Fibroblast of mammary gland (primary cell): ENCODE measurements at places on chromosomes 5 and 9.
A peak's percentile ranks its signal among the peaks of the same experiment; 100 is the strongest.

- DNase-seq: no peak
Measured at GRCh38 chr5:65981548-65981947, 55.2 kb downstream of the ERBIN start.

DNA sequence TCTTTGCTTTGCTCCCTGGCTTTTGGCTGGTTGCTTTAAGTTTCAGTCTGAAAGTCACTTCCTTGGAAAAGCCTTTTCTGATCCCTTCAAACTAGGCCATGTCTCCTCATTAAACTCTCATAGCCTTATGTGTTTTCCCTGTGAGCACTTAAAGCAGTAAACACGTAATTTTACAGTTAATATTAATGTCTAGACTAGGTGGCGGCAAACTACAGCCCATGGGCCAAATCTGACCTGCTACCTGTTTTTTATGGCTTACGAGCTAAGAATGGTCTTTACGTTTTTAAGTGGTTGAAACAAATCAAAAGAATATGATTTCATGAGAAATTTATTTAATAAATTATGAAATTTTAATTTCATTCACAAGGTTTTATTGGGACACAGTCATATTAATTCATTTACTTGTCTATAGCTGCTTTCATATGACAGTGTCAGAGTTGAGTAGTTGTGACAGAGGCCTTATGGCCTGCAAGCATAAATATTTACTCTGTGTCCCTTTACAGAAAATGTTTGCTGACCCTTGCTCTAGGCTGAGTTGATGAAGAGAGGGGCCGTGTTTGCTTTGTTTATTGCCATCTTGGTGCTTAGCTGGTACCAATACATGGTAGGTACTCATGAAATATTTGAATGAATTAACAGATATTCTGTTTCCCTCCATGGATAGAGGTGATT is 7.4 kb downstream of the SLC44A1 start:
- DNase-seq: no peak

DNA sequence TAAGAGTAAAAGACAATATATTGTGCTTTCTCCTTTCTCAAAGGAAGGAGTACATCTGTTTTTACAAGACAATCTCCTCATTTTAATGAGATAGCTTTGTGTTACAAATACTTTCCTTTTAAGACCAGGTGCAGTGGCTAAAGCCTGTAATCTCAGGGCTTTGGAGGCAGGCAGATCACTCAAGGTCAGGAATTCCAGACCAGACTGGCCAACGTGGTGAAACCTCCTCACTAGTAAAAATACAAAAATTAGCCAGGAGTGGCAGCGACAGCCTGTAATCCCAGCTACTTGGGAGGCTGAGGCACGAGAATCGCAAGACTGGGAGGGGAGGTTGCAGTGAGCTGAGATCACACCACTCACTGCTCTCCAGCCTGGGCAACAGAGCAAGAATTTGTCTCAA is 11.8 kb downstream of the TMEM161B start:
- DNase-seq: no peak

- peak; percentile 66 for DNase-seq
Measured at GRCh38 chr9:128124873-128125579, 2.5 kb downstream of the PTGES2 start.

DNA sequence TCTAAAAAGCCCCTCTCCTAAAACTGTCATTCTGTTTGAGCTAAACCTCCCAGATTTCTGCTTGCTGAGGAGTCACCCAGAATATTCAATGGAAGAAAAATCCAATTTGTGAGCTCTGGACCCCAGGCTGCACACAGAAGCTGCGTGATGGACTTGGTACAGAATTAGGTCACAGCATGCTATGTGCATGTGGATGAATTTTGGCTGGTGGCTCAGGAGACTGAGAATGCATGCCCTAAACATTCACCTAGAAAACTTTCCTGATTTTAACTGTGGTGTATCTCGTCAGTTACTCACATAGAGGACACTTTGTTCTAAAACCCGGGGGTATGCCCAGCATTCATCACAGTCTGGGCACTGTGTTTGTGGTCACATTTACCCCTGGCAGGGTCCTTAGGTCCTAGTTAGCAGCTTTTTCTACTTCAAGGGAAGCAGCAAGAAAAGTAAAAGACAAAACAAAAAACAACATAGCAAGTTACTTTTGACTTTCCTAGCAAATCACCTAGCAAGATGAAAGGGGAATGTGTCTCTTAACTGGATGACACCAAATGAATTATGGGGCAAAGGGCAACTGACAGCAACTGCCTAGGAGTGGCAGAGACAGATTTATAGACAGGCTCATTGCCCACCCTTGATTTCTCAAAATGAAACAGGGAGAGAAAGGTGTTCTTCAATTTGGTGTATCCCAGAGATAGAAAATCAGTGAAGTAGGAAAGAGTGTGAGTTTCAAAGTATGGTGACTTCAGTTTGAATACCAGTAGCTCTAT is 8.3 kb upstream of the SHROOM1 start:
- no peak for DNase-seq

- DNase-seq: no peak
Measured at GRCh38 chr9:122814545-122814944, 13.8 kb downstream of the PDCL start.

DNA sequence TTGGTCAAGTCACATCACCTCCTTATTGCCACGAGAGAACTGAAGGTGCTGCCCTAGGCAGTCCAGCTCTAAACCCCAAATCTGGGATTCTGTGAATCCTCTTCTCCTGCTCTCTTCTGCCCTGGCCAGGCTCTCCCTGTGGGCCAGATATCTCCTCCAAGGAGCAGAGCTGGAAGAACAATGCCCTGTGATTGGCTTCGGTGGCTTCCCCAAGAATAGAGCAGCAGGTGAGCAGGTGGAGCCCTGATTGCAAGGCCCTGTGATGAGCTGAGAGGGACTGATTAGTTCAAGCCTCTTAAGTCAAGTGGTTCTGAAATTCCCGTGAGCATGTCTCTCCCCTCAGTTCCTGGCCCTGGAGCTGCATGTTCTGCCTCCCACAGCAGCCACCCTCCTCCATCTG is 175.3 kb upstream of the BRINP1 start:
- no peak for DNase-seq

GRCh38 chr5:175216991-175217390 is 227.0 kb downstream of the DRD1 start:
- peak; percentile 11 for DNase-seq

GRCh38 chr9:136762915-136763648 is 1.2 kb downstream of the LCN15 start:
- peak; percentile 17 for DNase-seq

GRCh38 chr9:124482431-124483031 is 24.7 kb downstream of the NR5A1 start:
- no peak for DNase-seq

- DNase-seq: no peak
Measured at GRCh38 chr9:137743695-137744094, 124.9 kb downstream of the EHMT1 start.

DNA sequence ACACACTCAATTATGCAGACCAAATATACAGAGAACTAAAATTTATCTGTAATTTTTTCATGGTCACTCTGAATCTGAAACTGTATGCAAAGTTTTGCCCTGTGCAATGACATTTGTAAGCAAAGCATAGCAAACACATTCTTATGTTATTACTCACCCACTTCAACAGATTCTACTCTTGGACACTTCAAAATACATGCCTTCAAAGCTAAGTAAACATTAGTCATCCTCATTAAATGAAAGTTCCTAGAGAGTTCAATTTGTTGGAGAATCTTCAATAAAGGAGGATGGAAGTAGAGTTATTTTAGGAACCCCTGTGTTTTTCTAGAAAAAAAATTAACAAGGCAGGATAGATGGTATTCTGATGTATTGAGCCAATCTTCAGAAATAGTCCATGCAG is 639.7 kb upstream of the C9orf72 start:
- DNase-seq: peak; percentile 62

DNA sequence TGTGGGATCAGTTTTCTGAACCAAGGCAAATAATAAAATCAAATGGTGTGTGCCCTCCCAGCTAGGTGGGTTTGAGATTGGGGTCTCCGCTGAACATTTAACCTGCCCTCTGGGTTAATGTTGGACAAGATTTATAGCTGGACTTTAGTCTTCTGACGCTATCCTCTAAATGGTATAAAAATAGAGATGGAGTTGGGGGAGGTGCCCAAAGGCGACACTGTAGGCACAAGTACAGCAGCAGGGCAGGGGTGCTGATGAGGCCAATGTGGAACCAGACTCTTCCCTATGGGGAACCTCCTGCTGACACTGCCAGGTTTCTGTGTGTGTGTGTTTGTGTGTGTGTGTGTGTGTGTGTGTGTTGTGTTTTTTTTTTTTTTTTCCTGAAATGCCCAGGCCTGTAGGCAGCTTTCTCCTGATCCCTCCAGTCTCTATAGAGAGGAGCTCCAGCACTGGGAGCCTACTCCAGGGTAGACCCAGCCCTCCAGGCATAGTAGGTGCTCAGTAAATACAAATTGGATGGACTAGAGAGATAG is 37.9 kb downstream of the PCDH1 start:
- DNase-seq: no peak

GRCh38 chr9:3500044-3500443 is 25.8 kb downstream of the RFX3 start:
- no peak for DNase-seq

GRCh38 chr9:27183131-27183530 is 74.1 kb downstream of the TEK start:
- no peak for DNase-seq

- DNase-seq: peak; percentile 58
Measured at GRCh38 chr9:112361601-112362000, 18.3 kb upstream of the HSDL2 start.

GRCh38 chr9:134408939-134409737 is 82.9 kb downstream of the RXRA start:
- DNase-seq: no peak

DNA sequence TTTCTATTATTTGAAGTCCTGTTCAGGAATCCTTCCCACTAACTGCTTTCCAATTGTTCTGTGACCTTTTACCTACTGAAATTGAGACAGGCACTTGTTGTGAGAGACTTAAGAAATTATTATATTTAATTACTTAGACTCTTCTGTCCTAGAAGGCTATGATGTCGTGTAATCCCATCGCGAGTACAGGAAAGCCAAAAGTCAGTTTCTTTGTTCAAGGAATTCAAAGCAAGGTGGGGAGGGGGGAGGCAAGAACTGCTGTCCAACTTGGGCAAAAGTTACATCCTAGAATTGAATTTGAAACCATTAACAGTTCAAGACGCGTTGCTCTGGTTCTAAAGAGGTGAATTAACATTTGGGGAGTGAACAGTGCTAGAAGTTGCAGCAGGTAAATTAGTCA is 17.9 kb downstream of the NDUFA8 start:
- DNase-seq: no peak

DNA sequence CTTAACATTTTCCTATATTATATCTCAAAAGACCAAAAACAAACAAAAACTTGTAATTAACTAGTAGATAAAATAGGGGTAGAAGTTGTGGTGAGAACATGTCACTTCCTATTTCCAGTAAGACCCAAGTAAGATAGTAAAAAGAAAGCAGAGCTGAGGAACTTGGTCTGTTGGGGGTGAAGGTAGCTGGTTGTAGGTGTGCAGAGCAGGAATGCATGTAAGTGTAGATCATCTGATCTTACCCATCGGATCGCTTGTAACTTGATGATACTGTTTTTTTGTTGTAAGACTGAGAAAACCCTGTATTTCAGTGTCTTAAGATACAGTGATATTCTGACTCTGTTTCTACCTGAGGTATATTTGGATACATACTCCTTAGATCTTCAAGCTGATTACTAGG is 5.7 kb downstream of the SRP19 start:
- DNase-seq: no peak

GRCh38 chr5:153718713-153719112 is 228.2 kb downstream of the GRIA1 start:
- no peak for DNase-seq

- DNase-seq: peak; percentile 73
Measured at GRCh38 chr5:164027738-164028137, 522.3 kb downstream of the MAT2B start.

GRCh38 chr5:126914801-126915436 is 115.4 kb downstream of the MARCHF3 start:
- no peak for DNase-seq

DNA sequence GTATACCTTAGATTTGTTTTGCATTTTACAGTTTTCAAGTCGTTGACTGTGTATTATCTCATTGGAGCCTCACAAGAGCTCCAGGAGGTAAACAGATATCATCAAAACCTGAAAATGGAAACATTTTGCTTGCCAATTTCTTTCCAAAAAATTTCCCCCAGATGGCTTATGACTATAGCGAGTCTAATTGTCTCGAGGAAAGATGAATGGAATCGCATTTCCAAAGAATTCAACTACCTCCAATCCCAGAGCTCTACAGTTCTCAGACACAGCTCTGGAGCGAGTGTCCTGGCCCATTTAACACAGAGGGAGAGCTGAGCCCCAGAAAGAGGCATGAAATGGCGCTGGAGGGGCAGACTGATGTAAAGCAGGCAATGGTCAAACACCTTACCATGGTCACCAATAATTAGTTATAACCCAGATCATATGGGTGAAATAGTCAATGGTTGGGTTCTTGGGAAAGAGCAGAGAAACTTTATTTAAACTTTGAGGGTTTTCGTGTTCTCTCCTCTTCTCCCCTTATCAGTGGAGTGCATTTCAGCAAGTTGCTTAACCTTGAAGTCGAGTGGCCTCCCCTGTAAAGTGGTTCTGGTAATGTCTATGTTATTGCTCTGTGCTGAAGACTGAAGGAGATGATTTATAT is 168.2 kb downstream of the ZDHHC21 start:
- DNase-seq: no peak

GRCh38 chr9:130963337-130963908 is 24.4 kb upstream of the FIBCD1 start:
- DNase-seq: no peak

GRCh38 chr5:99060306-99061261 is 131.8 kb upstream of the CHD1 start:
- peak; percentile 84 for DNase-seq

DNA sequence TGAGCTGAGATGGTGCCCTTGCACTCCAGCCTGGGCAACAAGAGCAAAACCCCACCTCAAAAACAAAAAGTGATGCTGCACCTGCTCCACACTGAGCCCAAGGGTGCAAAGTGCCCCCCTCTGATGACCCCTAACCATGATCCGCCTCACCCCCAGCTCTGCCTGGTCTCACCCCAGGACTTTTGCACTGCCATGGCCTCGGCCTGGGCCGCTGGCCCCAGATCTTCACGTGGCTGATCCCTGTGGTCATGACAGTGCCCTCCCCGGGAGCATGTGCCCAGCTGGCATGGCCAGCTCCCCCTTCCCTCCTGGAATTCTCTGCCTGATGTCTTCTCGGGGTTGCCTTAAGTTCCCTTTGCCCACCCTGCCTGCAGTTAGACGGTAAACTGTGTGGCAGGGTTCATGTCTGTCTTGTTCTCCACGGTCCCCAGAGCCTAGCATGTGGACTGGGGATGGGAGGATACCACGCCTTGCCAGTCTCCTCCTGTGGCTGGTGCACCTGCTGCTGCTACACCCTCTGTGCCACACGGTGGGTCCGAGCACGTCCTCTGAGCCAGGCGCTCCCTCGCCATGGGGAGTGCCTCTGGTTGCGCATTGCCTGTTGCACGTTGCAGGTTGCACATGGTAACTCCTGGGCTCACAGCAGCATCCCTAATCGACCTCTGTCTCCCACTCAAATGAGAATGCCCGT is 77.4 kb upstream of the PPP1R26 start:
- no peak for DNase-seq

- DNase-seq: peak; percentile 81
Measured at GRCh38 chr9:70600506-70600905, 186.0 kb upstream of the KLF9 start.

- DNase-seq: no peak
Measured at GRCh38 chr5:39223565-39224156, 4.3 kb upstream of the FYB1 start.
